ENCODE measurements at places on chromosomes 1 and 21.

GRCh38 chr21:38992737-38993136 lies 187.0 kb downstream of the ETS2 start:
- DNase-seq, result no peak

- DNase-seq, result no peak
These were observed 179.3 kb downstream of the KAZN start for GRCh38 chr1:14777516-14778506.

DNA sequence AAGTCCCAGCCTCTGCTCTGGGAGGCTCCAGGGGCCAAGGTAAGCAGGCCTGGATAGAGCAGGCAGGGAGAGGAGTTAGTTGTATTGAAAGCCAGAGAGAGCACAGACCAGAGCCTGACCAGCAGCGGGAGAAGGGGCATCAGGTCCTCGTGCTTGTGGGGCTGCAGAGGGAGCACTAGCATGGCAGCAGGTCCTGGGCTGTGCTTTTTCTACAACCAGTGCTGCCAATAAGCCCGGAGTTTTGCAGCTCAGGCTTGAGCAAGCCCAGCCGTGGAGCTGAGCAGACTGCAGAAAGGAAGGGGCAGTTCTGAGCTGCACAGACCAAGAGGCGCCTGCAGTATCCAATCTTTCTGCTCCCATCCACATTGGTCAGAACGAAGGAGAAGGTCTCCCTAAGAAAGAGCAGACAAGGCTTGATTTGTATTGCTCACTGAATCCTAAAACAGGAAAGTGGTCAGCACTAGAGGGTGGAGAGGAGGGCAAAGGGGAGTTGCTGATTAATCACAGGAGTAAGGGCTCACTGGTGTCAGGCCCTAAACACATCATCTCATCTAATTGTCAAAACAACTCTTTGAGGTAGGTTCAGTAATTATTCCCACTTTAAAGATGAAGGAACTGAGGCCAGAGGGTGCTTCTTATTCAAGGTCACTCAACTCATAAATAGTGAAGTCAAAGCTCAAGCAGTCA lies 2.7 kb downstream of the DENND2D start:
- DNase-seq, result no peak

DNA sequence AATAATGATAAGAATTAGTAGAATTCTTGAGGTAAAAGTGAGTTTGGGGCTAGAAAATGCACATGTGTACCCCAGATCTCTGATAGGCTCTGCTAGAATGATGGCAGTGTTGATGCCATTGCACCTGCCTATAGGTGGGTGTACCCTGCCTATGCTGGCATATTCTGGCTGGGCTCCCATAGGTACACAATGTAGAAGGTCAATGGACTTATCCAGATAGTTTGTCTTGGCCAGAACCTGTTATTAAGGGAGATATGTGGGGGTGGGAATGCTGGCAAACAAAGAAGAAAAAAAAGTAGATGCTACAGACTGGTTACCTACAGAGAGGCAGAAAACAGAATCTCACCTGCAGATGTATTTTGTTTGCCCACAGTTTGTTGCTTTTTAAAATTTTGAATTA lies 14.1 kb upstream of the KLHDC8A start:
- no peak for DNase-seq

DNA sequence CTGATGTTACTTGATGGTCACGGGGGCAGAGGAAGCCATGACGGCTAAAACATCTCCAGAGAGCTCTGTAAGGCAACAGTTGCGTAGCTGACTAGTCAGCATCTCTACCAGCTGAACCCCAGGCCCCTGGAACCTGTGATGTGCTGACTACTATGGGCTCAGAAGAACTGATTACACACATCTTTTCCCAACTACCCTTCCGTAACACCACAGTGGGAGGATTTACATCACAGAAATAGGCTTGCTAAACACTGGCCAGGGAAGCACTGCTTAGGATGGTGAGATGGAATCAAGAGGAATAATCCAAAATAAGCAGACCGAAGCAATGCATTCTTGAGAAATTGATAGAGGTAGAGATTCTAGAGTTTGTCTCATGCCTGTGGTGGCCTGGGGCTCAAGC lies 122.5 kb downstream of the SMYD2 start:
- DNase-seq, result no peak

DNA sequence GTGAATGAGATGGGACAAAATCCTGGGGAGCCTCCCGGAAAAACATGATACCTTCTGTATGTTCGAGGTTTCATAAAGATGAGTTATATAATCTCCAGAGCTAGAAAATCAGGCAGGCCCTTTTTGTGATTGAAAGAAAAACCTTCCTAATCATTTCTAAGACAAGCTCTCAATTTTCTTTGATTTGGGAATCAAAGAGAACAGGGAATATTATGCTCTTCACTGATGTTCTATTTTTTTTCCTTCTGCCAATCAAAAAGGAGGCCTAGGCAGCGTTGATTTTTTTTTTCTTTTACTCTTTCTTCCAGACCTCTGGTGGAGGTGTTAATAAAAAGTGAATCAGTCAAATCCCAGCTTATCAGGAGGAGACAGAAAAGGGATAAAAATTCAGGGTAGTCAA lies 34.5 kb downstream of the DIRAS3 start:
- DNase-seq, result no peak

GRCh38 chr1:54009406-54009805 lies 8.6 kb downstream of the LDLRAD1 start:
- DNase-seq, result no peak

- DNase-seq, result no peak
These were observed 7.0 kb downstream of the IL12RB2 start for GRCh38 chr1:67314696-67315095.

- DNase-seq, result no peak
These were observed 10.8 kb upstream of the IL10RB start for GRCh38 chr21:33255404-33255803.
